ENCODE measurements at places on chromosomes 12 and 14.

DNA sequence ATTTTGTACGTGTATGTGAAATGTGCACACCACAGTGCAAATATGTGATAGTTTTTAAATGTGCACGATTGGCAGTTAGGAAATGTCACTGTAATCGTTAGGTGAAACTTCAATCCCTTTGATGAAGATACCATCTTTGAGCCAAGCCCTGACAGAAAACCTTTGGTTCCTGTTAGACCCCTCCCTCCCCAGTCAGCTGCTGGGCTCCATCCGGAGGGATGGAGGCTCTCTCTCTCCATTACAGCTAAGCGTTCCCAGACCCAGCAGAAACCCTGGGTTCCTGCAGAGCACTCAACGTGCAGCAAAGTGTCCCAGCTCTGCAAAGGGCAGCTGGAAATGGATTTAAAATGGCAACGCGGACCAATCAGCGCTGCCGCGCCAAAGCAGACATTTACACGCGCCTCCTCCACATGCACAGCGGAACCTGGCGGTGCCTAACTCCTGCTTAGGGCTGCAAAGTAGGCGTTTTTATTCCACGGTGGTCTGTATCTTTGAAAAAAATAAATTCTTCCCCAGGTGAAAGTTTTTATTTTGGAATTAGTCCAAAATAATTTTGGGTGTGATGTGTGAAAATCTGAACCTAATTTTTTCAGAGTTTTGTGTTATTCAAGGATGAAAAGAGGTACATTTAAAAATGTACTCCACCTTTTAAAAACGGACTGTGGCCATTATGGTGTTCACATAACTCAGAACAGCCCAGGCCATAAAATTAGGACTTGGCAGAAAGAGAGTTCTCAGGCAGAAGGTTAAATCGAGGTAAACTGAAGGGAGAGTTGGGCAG is 1.4 kb upstream of the HMGA2 start:
- no peak for DNase-seq

DNA sequence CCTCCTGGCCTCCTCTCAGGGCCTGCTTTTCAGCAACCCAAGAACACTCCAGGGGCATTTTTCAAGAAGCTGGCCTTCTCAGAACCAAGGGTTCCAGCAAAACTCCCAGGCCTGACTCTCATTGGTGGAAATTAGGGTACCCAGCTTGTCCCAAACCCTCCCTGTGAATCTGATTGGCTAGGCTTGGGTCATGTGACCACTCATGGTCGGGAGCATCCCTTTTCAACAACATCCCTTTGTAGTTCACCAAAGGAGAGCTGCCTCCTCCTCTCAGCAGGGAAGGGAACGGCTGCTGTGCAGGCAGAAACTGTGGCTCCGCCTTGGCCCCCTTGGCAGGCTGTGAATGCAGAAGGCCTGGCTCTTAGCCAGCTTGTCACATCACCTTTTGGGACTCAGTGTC is 94.5 kb downstream of the AACS start:
- no peak for DNase-seq

GRCh38 chr12:66636771-66637170 is 42.1 kb downstream of the GRIP1 start:
- DNase-seq: no peak

DNA sequence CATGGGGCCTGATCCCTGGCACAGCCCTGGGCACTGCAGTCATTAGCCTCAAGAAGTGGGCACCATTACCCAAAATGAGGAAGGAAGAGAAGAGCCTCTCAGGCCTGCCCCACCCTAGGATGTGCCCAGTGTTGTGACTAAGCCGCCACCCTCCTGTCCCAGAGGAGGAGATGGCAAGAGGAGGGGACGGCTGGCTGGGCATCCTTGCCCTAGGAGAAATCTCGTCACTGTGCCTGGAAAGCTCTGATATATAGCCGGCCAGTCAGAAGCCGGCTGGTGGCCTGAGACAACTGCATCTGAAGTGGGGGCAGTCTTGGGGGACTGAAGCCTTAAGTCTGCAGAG is 115.2 kb downstream of the LGMN start:
- DNase-seq: no peak
